ENCODE measurements at places on chromosomes 1 and 21.

- no peak for DNase-seq
Observed at GRCh38 chr21:45570071-45570470, 27.8 kb upstream of the SLC19A1 start.

DNA sequence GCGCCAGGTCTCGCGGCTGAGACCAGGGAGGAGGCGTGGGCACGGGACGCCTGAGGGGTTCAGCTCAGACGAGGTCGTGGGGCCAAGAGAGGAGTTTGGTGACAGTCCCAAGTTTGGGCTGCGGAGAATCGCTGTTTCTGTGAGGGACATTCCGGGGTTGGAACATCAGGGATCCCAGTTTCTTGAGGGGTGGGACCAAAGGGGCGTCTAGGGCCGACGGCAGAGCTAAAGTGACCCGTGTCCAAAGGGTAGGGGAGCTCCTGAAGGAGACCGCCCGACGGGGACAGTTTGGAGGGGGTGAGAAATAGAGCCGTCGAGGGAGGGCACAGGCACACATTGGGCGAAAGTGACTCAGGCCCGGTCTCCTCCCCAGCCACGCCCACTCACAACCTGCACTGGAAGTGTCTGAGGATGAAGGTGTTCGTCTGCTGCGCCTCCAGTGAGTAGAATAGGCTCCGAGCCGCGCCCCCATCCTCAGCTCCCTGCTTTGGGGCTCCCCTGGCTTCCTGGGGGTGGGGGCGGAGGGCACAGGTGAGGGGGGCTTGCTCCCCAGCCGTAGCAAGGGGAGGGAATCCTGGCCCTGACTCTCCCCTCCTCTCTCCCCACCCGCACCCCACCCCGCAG is 7.0 kb downstream of the EFNA3 start:
- no peak for DNase-seq

GRCh38 chr1:23664837-23665795 is 26.5 kb upstream of the RPL11 start:
- no peak for DNase-seq

- DNase-seq, result no peak
Observed at GRCh38 chr1:185804206-185804605, 70.0 kb downstream of the HMCN1 start.

DNA sequence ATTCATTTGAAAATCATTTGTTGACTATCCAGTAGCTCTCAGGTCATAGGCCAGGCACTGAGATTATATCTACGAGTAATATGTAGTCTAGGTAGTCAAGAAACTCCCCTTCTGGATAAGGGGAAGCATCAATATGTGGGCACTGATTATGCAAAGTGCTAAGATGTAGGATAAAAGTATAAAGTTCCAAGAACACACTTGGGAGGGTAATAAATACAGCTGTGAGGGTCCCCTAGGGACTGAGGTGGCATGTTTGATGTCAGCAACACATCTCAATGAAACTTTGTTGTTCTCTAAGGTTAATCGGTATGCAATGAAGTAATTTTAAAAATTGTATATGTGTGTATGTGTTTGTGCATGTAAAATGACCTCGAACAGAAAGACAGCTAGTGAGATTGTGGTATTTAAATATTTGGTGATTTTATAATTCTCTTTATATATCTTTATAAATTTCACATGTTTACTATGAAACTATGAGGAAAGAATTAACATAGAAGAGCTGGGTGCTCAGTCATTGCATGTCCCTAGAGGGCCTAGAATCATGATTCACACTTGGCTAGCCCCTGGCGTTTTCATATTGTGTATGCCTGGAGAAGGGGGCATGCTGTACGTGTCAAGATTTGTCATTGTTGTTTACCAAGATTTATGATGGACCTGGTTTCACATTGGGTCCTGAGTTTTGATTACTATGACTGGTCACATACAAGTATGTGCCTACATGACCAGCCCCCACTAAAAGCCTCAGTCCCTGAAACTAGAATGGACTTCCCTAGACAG is 140.1 kb upstream of the DUSP10 start:
- no peak for DNase-seq

- DNase-seq, result no peak
Observed at GRCh38 chr1:19055001-19055400, 98.5 kb upstream of the IFFO2 start.

GRCh38 chr1:222919478-222919865 is 104.6 kb downstream of the DISP1 start:
- DNase-seq, result no peak

DNA sequence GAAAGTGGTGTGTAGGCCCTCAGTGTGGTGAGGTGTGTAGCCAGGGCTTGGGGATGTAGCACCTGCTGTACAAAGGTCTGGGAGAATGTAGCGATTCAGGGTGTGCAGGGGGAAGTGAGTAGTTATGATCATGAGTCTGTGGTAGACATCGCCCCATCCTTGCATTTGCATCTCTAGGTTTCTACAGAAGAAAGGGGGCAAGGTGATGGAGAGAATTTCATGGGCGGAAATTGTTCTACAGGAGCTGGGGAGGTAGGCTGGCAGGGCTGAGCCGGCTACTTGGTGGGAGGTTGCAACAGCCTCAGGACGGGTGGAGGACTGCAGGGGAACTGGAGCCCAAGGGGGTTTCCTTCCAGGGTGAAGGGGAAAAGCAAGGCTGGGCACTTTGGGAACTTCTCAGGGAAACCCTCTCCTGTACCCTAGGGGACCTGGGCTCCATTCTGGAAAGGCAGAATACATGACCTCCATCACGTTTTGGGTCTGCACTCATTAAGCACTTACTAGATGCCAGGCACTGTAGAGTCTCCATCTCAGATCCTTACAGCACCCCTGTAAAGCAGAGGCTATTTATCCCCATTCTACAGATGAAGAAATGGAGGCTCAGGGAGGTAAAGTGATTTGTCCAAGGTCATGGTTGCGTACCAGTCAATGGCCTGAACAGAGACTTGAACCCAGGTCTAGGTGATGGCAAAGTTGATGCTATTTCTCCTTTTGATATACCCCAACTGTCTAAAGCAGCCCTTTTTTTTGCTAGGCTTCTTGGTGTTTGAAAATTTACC is 14.5 kb upstream of the TNFRSF1B start:
- DNase-seq, result no peak

- no peak for DNase-seq
Observed at GRCh38 chr21:36945496-36946138, 20.9 kb downstream of the HLCS start.

DNA sequence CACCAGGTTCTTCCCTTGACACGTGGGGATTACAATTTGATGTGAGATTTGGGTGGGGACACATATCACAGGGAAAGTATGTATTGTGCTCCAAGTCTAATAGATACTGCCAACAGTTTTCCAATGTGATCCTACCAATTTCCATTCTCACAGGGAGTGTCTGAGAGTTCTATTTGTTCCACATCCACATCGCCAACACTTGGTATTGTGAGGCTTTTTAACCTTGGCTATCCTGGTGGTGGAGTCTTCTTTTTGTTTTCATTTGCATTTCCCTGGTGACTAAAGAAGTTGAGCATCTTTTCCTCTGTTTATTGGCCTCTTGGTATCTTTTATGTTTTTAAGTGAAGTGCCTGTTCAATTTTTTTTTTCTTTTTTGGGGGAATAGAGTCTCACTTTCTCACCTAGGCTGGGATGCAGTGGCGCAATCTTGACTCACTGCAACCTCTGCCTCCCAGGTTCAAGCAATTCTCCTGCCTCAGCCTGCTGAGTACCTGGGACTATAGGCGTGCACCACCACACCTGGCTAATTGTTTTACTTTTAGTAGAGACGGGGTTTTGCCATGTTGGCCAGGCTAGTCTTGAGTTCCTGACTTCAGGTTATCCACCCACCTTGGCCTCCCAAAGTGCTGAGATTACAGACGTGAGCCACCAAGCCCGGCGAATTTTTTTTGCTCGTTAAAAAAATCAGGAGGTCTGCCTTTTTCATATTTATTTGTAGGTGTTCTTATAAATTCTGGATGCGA is 15.9 kb upstream of the PADI1 start:
- no peak for DNase-seq
